Stimulated activated naive CD4-positive, alpha-beta T cell (primary cell): ENCODE measurements at places on chromosomes 16 and 17.

- peak; percentile 62 for DNase-seq
These were observed 28.8 kb downstream of the MPP2 start for GRCh38 chr17:43878260-43879175.

- DNase-seq, result no peak
These were observed 76.9 kb downstream of the RPA1 start for GRCh38 chr17:1906662-1907101.

DNA sequence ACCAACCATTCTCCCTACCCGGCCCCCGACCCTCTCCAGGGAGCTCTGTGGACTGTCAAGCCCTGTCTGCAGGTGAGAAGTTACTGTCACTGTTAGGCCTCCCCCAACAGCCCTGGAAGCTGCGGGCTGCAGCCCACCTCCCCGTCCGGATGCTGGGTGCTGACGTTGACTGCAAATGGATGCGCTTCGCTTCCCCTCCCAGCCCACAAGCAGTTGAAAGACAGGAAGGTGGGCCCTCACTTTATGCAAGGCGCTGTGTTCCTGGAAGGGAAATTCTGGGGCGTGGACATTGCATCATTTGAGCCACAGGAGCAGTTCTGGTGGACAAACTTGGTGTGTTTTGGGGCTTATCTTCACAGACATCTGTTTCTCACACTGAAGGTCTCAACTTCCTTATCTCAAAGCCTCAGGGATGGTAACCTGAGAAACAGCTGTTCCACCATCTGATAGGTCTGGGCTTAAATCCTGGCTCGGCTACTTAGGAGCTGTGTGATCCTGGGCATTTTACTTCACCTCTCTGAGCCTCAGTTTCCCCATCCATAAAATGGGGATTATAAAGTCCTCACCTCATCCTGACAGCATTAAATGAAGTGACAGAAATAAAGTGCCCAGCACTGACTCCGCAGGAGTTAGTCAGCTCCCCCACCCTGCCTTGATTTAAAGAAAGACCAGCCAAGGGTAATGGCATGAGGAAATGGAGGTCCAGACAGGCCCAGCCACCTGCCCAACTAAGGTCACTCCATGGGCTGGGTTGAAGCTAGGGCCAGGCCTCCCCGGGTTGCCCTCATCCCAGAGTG, 4.6 kb upstream of the DRC7 start:
- no peak for DNase-seq

DNA sequence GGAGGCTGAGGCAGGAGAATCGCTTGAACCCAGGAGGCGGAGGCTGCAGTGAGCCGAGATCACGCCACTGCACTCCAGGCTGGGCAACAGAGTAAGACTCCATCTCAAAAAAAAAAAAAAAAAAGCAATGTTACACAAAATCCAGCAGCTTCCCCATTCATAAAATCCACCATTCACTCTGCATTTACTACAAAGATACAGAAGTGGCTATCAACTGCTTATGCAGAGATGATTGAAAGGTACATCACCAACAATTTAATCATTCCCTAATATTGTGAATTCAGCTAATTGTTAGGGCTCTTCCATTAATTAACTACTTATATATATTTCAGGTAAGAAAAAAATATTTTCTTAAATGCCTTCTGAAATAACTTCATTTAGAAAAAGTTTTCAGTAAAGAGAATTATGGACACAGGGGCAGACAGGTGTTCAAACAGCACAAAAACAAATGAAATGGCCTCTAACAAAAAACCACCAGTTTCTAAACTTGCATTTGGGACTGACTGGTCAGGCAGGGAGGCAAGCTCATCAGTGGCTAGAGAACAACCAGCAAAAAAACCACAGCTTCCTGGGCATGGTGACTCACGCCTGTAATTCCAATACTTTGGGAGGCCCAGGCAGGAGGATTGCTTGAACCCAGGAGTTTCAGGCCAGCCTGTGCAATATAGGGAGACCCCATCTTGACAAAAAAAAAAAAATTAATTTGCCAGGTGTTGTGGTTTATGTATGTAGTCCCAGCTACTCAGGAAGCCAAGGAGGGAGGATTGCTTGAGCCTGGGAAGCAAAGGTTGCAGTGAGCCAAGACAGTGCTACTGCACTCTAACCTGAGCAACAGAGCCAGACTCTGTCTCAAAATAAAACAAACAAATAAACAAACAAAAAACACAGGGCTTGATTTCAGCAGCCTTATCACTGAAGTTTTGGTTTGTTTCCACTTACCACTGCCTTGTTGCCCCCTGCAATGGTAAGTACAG, 26.3 kb downstream of the ERN1 start:
- no peak for DNase-seq

DNA sequence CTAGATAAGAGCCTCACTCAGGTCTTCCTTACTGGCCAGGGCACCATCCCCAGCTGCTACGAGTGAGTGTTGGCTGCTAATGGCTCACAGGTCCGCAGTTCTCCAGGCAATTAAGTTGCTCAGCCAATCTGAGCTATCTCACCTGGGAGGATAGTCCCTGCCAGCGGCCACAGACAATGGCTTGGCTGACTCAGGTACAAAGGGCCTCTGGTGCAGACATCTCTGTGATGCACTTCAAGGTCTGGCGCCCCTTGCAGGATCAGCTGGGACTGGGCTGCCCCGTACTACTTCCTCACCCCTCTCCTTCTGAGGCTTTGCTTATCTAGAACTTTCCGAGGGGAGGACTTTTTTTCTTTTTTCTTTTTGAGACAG, 49.2 kb upstream of the EMP2 start:
- no peak for DNase-seq

- DNase-seq, result no peak
These were observed 1.2 kb upstream of the UBB start for GRCh38 chr17:16379654-16380053.

DNA sequence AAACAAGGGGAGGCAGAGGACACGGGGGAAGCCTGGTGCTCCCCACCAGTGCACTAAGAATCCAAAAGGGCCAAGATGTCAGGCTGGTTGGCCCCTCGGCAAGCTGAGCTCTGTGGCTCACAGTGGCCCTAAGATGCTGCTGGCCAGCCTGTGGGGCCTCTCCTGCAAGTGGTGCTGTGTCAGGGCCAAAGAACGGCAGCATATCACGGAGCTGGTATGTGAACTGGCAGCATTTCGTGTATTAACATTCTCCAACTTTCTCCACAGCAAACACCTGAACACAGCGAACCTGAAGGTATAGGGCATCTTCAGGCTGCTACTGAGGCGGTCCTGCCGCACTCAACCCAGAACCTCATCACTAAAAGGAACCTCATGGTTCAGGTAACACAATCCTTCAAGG, 34.8 kb downstream of the VAC14 start:
- DNase-seq, result no peak

DNA sequence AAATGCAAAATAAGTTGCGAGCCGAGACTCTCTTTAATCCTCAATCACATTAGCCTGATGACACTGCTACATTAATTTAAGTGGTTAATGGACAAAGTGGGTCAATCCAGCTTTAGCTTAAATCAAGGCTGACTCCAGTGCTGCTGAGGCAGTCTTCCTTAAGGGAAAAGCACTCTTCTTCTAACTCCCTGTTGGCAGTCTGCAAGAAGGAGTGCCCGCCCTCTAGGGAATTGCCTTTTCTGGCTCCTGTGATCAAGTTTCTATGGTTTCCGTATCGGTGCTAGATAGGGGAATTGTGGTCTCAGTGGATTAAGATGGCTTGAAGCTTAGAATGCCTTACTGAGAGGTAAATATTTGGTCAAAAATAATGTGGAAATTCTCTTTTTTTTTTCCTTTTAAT, 41.0 kb downstream of the HS3ST3B1 start:
- DNase-seq, result no peak

GRCh38 chr16:89318871-89319630, 101.5 kb downstream of the ZNF778 start:
- no peak for DNase-seq

DNA sequence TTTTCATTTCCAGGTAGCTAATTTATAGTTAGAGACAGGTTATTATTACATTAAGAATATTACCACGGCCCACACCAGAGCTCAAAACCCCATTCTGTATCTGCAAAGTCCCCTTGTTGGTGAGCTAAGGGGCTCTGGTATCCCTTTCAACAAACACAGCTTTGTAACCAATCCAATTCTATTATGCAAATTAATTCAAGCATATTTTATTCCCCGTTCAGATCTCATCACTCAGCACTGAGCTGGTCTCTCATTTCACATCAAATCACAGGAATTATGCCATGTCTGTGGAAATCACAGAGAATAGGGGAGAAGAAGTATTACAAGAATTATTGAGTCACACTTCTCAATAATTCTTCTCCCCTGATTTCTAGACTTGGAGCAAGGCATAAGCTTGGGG, 111.7 kb downstream of the CDH11 start:
- no peak for DNase-seq

- DNase-seq, result no peak
These were observed 561 bp downstream of the CCDC47 start for GRCh38 chr17:63772801-63773271.

DNA sequence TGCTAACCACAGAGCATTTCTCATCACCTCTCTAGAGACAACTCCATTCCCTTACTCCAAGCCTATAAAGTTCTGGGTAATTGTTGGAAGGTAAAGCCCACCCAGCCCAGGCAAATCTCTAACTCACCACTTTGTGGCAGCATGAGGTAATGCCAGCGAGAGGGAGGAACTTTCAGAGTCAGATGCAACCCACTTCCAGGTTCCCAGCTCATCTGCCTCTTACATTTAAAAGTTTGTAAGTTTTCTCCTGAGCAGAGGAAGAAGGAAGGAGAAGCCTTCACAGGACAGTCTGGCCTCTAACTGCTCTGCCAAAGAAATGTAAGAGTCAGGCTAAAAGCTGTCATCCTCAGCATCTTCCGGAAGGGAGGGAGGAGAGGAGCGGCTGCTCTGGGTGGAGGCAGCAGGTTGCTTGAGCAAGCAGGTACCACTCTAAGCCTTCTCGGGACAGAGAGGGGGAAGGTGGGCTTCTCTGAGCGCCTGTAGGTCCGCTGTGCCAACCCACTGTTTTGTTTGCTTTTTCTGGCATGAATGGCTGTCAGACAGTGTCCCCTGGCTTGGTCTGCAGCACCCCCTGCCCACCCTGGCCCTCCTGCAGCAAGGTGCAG, 1.0 kb downstream of the ZNF319 start:
- peak; percentile 43 for DNase-seq

GRCh38 chr17:8158267-8159031, 4.3 kb downstream of the VAMP2 start:
- DNase-seq, result peak; percentile 78

- DNase-seq, result no peak
These were observed 57.1 kb upstream of the PVALEF start for GRCh38 chr17:81108220-81108619.

- no peak for DNase-seq
These were observed 14.2 kb upstream of the HAPSTR1 start for GRCh38 chr16:9077091-9077809.

DNA sequence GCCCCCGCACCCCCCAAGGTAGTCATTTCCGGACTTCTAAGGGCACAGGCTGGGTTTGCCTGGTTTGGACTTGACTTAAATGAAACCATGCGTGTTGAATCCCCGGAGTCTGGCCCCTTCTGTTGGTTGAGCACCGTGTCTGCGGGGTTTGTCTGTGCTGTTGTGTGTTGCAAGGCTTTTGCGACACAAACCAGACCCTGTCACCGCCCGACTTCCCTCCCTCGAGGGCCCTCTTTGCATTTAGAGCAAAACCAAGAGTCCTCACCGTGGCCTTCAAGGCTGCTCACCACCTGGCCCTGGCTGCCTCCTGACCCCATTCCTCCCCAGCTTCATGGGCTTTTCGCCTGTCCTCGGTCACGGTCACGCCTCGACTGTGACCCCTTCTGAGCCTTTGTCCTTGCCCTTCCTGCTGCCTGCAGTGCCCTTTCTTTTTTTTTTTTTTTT, 7.4 kb downstream of the CRISPLD2 start:
- no peak for DNase-seq
